Hippocampal formation (tissue), 2 donors: ENCODE measurements at places on chromosomes 1 and 21.

DNA sequence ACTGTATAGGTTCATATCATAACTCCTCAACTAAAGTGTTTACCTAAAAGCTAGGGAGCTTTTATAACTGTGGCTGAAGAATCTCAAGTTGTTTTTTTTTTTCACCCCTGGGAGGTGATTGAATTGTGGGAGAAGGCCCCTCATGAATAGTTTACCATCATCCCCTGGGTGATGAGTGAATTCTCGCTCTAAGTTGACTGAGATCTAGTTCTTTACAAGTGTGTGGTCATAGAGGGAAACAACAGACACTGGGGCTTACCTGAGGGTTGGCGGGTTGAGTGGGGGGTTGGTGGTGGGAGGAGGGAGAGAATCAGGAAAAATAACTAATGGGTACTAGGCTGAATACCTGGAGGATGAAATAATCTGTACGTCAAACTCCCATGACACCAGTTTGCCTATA is 7.9 kb upstream of the ZSCAN20 start:
- no peak for DNase-seq

DNA sequence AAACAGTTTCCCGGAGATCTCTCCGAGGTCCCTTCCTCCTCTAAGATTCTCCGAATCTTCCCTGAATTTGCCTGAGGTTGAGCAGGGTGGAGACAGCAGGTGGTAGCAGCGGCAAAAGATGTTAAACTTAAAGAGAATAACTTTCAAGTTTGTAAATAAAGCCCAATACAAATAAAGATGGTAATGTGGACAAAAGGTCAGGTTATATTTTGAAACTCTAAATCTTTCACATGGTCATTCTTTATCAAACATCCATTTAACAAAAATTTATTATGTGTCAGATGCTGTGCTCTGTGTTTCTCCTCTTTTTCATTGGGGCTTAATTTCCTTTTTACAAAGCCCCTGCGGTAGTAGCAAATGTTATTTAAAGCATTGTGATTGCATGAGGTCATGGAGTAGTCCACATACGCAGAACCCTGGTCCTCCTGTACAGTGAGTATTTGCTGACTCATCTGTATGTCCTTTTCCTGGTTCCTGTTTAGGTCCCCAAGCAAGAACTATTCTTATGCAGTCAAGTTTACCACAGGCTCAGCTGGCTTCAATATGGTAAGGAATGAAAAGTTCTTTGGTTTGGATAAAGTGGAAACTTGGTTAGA is 119.2 kb downstream of the ITSN1 start:
- DNase-seq: no peak

- no peak for DNase-seq
These were observed 1688.4 kb downstream of the PLA2G4A start for GRCh38 chr1:188517139-188517538.

DNA sequence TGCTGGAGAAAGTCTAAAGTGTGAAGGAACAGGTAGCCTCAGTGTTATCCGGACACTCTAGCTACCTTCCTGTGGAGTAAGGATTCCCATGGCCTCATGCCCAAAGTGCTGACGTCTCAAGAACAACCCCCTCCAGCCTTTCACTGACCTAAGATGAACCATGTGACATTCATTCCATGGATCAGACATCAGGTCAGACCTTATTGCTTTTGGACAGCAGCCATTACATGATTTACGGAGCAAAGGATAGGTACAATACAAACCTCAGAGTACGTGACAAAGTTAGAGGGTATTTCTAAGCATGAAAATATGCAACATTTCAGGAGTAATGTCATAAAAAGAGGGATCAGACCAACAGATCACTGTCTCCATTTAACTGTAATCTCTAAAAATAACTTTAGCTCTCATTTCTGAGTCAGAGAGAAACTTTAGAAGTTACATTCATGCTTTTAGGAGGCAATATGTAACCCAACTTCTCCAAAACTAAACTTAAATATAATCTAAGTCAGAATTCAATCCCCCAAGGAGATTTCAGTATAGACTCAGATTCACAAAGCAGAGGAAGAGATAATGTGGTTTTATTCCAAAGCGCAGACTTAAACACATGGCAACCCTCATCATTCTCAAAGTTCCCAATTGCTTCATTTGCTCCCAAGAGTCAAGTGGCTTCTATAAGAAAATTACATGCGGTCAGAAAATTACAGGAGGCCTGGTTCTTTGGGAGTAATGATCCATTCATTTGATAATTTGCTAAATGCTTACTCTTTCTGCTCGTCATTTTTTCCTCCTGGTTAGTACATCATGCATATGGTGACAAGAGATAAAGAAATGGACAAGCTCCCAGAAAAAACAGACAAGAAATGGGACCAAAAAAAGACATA is 280.4 kb downstream of the SETD4 start:
- DNase-seq: no peak

DNA sequence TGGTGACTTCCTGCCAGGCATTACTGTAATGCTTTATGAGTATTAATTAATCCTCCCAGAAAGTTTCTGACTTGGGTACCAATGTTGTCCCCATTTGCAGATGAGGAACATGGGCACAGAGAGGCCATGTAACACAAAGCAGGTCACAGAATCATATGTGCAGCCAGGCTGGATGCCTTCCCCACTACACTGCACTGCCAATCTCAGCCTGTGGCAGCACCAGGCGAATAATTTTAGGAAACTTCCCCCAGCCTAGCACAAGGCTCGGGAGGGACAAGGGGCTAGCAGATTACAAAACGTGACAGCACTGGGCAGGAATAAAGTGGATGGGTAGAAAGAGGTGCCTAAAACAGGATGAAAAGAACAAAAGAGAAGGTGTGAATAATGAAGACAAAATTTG is 331.7 kb upstream of the PROX1 start:
- DNase-seq: no peak

- DNase-seq: no peak
These were observed 97.0 kb upstream of the IFFO2 start for GRCh38 chr1:19053486-19053885.

DNA sequence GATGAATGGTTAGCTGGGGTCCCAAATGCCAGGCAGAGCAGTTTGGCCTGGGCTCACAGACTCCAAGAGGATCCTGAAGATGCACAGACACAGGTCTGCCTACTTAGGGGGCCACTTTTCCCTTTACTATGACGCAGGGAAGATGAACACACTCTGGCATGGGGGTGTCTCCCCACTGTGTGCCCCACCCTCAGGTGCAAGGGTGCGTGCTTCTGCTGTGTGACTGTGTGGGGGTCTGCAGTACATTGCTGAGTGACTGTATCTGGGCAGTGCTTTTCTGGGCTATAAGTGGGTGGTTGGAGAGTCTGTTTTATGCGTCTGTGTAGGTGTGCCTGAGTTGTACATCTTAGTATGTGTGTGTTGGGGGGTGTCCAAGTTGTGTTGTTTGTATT is 3.8 kb downstream of the NR0B2 start:
- no peak for DNase-seq

- DNase-seq: no peak
These were observed 355.9 kb downstream of the PTPRU start for GRCh38 chr1:29592261-29592615.

DNA sequence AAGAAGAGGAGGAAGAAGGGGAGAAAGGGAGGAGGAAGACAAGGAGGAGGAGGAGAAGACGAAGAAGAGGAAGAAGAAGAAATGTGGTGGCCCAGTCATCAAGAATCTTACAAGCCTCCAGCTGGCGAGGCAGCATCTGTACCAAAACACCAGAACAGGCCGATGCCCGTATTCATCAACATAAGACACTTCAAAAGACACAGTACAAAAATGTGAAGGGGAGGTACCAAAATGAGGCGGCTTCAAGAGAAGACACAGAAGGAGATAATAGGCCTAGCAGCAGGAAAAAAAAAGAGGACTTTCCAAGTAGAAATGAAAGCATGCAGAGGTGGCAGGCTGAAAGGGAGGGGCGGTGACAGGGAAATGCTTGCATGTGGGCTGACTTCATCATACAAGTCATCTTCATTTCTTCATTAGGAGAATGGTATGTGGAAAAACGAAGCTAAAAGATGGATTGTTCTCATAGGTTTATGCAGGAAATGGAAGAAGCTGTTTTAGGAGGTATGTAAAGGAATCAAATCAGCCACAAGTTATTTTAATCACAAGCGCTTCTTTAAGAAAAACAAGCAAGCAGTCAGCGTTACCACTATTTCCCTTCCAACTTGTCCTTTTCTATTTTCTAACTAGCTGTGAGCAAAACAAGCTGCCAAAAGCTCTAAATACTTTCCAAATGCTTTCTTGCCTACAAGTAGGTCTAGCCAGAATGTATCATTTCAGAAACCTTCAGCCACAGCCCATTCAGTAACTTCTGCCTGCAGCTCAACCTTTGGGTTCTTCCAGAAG is 192.3 kb downstream of the SLC45A1 start:
- no peak for DNase-seq

GRCh38 chr1:9228609-9229008 is 6.0 kb upstream of the H6PD start:
- no peak for DNase-seq
